ENCODE measurements at places on chromosomes 4 and X.

- DNase-seq = no peak
Observed at GRCh38 chrX:106484233-106484632, 127.5 kb upstream of the RADX start.

DNA sequence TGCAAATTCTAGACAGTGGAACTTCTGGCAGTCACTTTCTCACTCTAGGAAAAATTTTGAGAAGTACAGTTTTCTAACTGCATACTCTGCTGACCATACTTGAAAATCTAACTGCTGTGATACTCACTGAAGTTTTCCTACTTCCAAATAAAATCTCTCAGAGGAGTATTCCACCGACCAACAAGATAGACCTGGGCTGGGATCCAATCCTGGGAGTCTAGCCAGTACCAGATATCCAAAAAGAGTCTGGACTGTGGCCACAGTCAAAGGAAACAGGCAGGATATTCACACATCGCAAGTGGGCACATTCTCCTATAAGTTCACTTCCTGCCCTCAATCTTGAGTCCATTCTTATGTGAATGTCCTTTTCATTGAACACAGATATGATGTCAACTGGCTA, 1138.7 kb upstream of the PCDH7 start:
- DNase-seq = no peak

DNA sequence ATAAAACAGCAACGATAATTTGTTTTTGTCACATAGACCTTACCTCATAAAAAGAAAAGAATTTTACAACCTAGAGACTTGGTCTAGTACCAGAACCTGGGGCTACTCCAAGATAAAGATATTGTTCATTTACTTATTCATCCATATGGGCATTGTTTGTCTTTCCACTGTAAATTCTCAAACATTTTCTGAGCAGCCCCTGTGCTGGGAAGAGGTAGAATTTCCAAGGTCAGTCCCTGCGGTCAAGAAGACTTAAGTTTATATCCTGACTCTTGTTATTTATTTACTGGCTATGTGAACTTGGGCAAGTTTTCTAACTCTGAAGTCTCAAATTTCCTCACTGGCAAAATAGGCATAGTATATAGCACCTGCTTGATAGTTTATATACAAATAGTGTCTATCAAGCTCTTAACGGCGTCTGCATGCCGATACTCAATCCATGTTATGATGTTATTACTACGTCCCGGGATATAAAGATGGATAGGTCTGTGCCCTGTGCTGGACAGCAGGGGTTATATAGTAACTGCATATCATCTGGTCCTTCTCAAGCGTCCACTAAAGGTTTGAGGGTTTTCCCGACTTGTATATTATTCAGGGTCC, 222.1 kb upstream of the TAPT1 start:
- no peak for DNase-seq

DNA sequence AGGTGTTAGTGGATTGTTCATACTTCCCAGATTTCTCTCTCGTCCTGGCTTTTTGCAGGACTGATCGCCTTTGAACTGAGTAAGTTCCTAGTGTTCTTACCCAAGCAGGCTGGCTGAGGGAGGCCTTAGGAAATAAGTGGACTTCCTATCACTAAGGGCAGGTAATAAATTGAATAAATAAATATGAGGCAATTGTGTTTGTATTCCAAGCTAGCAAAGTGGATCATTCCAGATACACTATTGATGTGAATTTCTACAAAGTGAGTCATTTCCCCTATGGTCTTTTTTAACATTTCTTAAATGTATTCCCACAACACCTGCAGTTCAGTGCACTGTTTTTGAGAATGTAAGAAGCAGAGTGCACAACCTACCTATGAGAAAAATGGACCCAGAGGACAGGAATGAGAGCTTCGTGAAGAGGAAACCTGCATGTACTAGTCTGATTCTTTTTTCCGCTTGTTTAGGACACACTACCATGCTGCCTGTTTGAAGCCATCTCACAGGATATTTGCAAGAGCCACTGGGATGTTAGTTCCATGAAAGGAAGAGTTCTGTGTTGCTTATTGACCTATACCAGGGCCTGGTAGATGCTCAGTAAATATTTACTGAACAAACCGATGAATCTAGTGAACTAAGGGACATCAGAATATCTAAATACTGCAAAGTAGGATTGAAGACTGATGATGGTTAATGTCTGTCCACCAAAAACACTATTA, 29.0 kb upstream of the SMAD1 start:
- no peak for DNase-seq

- DNase-seq = no peak
Observed at GRCh38 chr4:95637043-95637600, 88.3 kb upstream of the UNC5C start.

GRCh38 chrX:106510713-106511403, 100.9 kb upstream of the RADX start:
- no peak for DNase-seq

DNA sequence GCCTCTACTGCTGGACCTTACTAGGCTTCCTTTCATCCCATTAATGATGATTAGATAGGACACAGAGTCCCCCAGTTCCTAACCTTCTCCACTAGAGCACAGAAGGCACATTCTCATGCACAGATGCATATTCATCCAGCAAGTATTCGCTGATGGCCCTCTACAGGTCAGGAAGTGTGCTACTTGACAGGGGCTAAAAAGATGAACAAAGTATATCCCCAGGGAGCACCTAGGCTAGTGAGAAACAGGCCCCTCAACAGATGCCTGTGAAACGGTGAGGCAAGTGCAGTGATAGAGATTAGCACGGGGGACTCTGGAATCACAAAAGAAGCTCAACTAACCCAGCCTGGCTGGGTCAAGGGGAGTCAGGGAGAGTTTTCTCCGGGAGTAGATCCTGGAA, 95.8 kb downstream of the MGST2 start:
- DNase-seq = no peak

Measured in activated CD4-positive, alpha-beta T cell treated with anti-CD3 and anti-CD28 coated beads, Interleukin-2, amount 50 U/mL, for 48 hours (primary cell).